ENCODE measurements at places on chromosomes 1 and 21.

- peak; percentile 33 for DNase-seq
Observed at GRCh38 chr1:205739348-205740160, 10.4 kb downstream of the NUCKS1 start.

GRCh38 chr1:213531369-213532310, 456.1 kb upstream of the PROX1 start:
- DNase-seq = no peak

GRCh38 chr1:3002349-3003038, 18.8 kb upstream of the ACTRT2 start:
- DNase-seq = no peak

- no peak for DNase-seq
Observed at GRCh38 chr1:6505367-6506209, 14.1 kb upstream of the PLEKHG5 start.

DNA sequence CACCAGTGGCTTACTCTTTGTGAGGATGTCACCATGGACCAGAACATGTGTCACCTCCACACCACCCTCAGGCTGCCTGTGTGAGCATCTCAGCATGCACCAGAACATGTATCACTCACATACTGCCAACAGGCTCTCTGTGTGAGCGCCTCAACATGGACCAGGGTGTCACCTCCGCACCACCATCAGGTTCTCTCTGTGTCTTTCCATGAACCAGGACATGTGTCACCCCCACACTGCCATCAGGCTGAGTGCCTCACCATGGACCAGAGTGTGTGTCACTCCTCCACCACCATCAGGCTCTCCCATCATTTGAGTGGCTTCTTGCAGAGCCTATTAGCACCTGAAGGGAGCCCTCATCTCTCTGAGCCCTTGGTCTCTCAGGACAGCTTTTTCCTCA, 125.2 kb downstream of the ZNF648 start:
- DNase-seq = no peak

DNA sequence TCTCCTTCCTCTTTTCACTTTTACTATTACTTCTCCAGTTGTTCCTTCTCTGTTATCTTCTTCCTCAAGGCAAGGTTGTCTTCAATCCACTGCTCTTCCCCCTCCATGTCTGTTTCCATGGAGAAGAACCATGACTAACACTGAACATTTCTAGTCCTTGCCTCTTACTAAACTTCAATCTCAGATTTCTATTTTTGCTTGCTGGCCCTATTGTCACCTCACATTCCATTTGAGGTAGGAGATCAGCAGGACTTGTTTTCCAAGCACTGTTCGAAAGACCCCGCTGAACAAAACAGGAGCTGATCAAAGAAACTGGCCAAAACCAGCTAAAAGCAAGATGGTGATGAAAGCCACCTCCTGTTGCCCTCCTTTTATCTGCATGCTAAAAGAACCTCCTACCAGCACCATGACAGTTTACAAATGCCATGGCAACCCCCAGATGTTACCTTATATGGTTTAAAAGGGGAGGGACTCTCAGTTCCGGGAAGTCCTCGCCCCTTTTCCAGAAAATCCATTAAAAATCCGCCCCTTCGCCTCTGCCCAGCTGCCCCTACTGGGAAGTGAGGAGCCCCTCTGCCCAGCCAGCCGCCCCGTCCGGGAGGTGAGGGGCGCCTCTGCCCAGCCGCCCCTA, 22.6 kb downstream of the GON4L start:
- DNase-seq = peak; percentile 65

DNA sequence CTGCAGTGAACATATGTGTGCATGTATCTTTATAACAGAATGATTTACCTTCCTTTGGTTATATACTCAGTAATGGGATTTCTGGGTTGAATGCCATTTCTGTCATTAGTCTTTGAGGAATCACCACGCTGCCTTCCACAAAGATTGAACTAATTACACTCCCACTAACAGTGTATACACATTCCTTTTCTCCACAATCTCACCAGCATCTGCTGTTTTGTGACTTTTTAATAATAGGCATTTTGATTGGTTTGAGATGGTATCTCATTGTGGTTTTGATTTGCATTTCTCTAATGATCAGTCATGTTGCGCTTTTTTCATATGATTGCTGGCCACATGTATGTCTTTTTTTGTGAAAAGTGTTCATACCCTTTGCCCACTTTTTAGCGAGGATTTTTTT, 680.5 kb downstream of the PTPRC start:
- peak; percentile 18 for DNase-seq

DNA sequence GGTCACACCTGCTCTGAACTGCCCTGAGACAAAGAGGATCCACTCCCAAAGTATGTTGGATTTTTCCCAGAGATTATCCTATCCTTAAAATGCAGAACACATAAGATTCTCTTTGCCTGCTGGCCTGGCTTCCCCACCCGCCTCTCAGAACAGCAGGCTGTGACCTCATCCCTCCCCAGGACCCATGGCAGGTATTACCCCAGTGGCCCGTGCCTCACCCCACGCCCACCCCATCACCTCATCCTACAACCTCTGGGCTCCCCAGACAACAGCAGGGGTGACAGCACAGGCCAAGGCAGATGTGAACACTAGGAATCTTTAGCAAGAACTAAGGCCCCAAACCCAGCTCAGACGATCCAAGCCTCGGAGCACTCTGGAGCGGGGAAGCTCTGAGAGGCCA, 35.1 kb upstream of the S100A7 start:
- no peak for DNase-seq

GRCh38 chr1:2789986-2790581, 11.4 kb downstream of the TTC34 start:
- no peak for DNase-seq

DNA sequence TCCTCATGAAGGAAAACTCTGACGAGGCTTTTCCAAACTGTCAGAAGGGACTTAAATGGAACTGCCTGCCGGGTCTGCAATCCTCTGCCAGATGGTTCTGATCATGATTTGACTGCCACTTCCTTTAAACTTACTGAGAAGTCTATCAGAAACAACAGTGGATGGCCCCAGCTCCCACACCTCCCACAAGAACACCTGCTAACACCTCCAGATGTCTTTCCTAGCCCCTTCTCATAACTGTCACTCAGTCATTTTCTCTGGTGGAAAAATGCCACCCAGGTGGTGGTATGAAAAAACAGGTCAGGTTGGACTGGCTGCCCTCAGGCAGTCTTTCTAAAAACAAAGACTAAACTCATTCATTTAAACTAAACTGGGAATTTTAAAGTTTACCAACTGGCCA, 66.7 kb upstream of the ABCD3 start:
- DNase-seq = no peak

DNA sequence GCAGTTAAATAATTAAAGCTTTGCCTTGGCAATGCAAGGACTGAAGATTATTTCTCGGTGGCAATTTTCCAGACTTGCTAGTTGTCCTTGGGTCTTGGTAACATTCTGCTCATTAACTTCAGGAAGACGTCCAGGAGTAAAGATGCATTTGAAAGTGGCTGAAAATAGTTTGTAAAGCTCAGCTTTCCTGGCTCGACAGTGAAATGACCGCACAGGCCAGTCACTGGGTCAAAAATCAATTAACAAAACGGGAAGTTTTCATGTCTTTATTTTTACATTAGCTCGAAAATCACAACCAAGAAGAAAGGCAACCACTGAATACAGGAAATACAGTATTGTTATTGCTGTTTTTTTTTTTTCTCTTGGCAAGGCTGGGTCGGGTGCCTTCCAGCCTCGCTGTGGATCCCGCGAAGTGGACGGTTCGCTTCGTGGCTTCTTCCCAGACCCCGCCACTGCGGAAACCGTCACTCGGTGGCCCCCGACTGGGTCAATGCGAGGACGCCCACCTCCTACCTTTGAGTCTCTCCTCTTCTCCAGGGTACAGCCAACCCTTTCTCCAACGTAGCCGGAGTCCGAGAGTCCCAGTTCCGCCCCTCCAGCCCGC, 479 bp upstream of the SNX7 start:
- DNase-seq = no peak

Measured in fibroblast of skin of right biceps (primary cell).